Stimulated activated CD4-positive, alpha-beta T cell treated with anti-CD3 and anti-CD28 coated beads, TNF-alpha, amount 100 ng/mL, for 24 hours (primary cell): ENCODE measurements at places on chromosomes 7 and 10.

GRCh38 chr7:506921-507622, 12.6 kb downstream of the PDGFA start:
- no peak for DNase-seq

DNA sequence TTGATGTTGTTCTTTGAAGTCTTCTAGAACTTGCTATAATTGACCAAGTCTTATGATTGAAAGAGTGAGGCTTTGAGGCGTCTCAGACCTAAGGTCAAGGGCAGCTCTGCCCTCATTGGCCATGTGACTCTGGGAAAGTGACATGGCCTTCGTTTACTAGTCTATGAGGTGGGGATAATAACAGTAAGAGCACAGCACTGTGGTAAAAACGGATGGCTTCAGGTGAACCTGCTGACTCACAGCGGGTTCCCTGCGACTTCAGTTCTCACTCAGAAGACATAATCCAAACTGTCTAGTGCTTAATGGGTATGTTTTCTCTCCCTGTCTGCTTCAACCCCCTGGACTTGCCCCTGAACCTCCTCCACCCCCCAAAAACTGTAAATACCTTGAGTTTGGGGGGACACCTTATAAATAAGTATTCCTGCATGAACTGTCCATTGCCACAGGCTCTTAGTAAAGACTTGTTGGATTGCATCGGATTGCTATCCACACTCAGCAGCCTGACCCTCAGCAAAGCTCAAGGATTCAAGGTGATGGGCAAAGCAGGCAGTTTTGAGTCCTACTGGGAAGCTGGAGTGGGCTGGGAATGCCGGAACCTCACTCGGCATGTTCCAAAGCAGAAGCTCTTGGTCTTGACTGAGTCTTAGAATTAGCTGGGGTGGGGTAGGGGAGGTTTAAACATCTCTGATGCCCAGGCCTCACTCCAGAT, 304.6 kb downstream of the KLF6 start:
- DNase-seq, result no peak

DNA sequence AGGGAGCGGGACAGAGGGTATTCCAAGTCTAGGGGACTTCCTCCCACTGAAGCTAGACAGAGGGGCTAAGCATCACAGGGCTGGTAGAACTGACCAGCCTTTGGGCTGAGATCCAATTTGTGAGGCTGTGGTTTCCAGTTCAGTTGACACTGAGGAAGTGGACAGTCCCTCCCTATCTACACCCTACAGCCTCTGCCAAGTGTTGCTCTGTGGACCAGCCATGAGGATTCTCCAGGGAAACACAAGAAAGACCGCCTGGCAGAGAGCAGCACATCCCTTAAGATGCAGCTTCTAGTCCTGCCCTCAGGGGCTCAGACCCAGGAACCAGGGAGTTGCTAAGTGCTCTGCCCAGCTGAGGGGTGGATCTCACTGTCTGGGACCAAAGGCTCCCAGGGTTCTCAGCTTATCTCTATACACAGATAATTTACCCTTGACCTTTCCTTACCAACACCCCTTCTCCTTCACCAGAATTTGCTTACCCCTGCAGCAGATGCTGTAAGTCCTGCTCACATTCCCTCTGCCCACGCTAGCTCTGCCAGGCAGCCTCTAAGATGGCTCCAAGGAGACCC, 252.0 kb downstream of the SKIDA1 start:
- no peak for DNase-seq

GRCh38 chr7:31066516-31067130, 14.5 kb downstream of the ADCYAP1R1 start:
- no peak for DNase-seq

- no peak for DNase-seq
Measured at GRCh38 chr7:140671966-140672365, 779 bp upstream of the ADCK2 start.

- no peak for DNase-seq
Measured at GRCh38 chr10:59891349-59891748, 15.0 kb downstream of the CCDC6 start.

DNA sequence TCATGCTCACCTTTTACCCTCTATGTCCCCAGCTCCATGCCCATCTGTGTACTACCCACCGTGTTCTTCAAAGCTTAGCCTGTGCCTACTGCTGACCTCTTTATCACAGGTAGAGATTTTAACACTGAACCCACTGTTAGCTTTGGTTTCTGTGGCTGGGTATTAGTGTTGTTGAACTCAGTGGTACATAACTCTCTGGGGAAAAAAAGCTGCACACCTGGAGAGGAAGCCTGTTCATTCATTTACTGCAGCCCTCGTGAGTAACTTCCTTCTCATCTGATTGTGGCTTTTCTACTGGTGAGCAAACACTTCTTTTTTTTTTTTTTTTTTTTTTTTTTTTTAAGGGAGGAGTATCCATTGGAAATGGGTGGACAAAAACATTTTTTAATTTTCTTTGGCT, 326.3 kb downstream of the CCSER2 start:
- no peak for DNase-seq
